ENCODE measurements at places on chromosomes 1 and 21. TPM values are rescaled to one million over a fixed set of nuclear protein-coding genes. Genes with fewer than 3 reads are reported as not detected.

- H3K4me1 ChIP-seq: no peaks in the 10 kb centered on the region
- peaks cover 90% of the 10 kb centered on the region for H3K36me3 ChIP-seq
- H3K4me3 ChIP-seq: no peak overlapping the region
Observed at GRCh38 chr21:39215078-39215477, 31.8 kb upstream of the PSMG1 start.

- no peaks in the 10 kb centered on the region for H3K36me3 ChIP-seq
- H3K27me3 ChIP-seq: no peaks in the 10 kb centered on the region
- DNase-seq: no peak
- no peak overlapping the region for H3K4me3 ChIP-seq
- H3K27ac ChIP-seq: no peak overlapping the region
Observed at GRCh38 chr1:115593365-115594259, 48.2 kb upstream of the VANGL1 start.

DNA sequence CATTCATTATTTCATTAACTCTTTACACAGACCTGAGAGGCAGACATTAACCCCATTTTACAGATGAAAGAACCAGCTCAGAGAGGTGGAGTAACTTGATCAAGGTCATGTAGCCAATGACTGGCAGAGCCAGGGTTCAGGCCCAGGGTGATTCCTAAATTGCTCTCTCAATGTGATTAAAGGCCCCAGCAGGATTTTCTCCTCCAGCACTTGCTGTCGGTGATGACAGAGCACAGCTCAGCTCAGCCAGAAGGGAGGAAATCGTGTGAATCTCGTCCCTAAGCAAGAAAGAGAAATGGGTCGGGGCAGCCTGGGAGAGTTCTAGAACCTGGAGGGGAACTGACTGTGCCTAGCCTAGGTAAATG lies 19.5 kb upstream of the RNF19B start:
- no peak overlapping the region for H3K27ac ChIP-seq
- H3K4me1 ChIP-seq: peaks cover 19% of the 10 kb centered on the region
- H3K27me3 ChIP-seq: no peaks in the 10 kb centered on the region
- H3K36me3 ChIP-seq: no peaks in the 10 kb centered on the region
- no peak for DNase-seq
- no peak overlapping the region for H3K4me3 ChIP-seq

Gene C1orf210
- 1.6 TPM for total RNA-seq

DNA sequence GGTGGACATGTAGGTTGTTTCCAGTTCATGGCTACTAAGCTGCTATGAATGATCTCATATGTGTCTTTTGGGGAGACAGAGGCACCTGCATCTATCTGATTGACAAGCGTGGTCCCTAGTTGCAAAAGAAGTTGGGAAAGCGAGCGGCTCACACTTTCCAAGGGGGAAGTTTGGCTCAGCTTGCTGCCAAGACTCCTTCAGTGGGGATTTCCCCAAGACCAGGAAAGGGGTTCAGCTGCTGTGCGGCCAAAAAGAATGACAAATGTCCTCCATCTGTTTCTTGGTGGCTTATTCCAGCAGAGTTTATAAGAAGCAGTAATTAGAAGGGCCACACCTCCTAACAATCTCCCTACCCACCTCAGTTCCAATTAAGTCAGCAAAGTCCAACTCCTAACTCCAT lies 128.5 kb upstream of the GALNT2 start:
- DNase-seq: peak; percentile 19
- H3K36me3 ChIP-seq: no peaks in the 10 kb centered on the region
- H3K27ac ChIP-seq: no peak overlapping the region
- H3K27me3 ChIP-seq: peaks cover 12% of the 10 kb centered on the region

Gene FNDC10
- 5.1 TPM for total RNA-seq

Gene CFHR4
- total RNA-seq: not detected

Gene S100A3
- 85.7 TPM for total RNA-seq

Gene APCS
- total RNA-seq: not detected

Gene LAX1
- not detected for total RNA-seq

DNA sequence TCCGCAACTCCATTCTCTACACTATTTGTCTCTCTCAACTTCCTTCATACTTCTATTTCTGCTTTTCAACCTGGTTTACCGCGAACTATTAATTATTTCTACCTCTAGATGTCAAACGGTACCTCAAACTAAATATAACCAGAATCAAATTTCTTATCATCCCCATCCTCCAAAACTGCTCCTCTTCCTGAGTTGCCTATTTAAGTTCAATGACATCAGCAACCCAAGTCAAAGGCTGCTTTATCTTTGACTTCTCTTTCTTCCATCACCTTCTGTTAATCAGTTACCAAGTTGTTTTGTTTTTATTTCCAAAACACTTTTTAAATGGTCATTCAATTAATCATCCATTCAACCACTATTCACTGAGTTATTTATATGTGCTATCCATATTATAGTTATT lies 171.9 kb downstream of the COL24A1 start:
- H3K36me3 ChIP-seq: no peaks in the 10 kb centered on the region
- H3K27ac ChIP-seq: no peak overlapping the region
- peaks cover 92% of the 10 kb centered on the region for H3K27me3 ChIP-seq
- no peak overlapping the region for H3K4me3 ChIP-seq
- DNase-seq: no peak

- no peak overlapping the region for H3K4me3 ChIP-seq
- DNase-seq: no peak
- peaks cover 93% of the 10 kb centered on the region for H3K36me3 ChIP-seq
- H3K27me3 ChIP-seq: no peaks in the 10 kb centered on the region
Observed at GRCh38 chr1:54859700-54860391, 27.1 kb downstream of the DHCR24 start.

DNA sequence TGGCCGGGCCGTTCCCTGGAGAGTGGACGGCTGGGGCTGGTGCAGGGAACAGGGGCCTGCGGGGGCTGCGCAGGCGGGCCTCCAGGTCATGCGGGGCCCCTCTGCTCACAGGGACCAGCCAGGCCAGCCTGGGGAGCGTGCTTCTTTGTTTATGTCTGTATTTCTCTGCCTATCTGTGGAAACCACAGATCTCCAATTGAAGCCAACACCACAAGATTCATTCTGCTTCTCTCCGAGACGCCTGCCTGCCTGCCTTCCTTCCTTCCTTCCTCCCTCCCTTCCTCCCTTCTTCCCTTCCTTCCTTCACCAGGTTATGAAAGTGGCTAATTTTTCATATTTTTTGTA lies 39.9 kb upstream of the HMGN1 start:
- peak overlapping the region; percentile 68 for H3K4me3 ChIP-seq
- peaks cover 10% of the 10 kb centered on the region for H3K4me1 ChIP-seq
- peaks cover 33% of the 10 kb centered on the region for H3K36me3 ChIP-seq
- no peaks in the 10 kb centered on the region for H3K27me3 ChIP-seq
- no peak for DNase-seq

DNA sequence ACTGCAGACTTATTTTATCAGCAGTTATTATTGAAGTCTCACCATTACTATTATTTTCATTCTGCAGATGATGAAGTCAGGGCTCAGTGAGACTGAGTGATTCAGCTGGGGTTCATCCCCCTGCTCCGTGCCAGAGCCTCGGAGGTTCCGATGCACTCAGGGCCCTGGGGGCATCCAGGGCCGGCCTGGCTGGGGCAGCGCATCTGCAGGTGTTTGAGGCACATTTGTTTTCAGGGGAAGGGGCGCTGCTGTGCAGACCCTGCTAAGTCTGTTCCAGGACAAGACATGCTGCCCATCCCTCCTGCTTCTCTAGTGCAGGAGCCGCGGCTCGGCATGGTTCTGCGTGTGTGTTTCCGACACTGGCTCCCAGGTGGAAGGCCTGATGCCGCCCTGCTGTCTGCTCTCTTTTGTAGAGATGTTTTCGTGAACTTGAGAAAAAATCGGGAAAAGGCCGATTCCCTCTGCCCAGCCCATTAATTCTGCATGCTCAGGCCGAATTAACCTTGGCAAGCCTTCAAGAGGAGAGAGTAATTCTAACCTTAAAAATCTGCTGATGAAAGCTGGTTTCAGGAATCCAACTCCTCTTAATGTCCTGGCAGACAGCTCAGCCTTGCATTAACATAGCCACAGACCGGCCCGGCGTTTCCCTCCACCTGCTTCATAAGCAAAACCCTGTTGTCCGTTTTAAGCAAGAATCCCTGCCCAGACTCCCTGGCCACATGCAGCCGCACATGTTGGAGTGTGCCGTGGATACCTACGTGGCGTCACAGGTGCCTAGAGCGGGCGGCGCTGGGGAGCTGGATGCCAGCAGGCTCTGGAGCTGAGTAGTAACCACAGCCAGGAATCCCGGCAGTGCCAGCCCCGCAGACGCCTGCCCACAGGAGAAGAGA lies 316.0 kb upstream of the VAMP3 start:
- H3K4me1 ChIP-seq: no peaks in the 10 kb centered on the region
- no peaks in the 10 kb centered on the region for H3K36me3 ChIP-seq
- DNase-seq: peak; percentile 42
- no peak overlapping the region for H3K27ac ChIP-seq

- no peak for DNase-seq
- no peaks in the 10 kb centered on the region for H3K36me3 ChIP-seq
- no peak overlapping the region for H3K27ac ChIP-seq
- H3K27me3 ChIP-seq: no peaks in the 10 kb centered on the region
Observed at GRCh38 chr1:34379911-34380310, 203.2 kb downstream of the C1orf94 start.

Gene RAD54L
- total RNA-seq: 5.0 TPM

DNA sequence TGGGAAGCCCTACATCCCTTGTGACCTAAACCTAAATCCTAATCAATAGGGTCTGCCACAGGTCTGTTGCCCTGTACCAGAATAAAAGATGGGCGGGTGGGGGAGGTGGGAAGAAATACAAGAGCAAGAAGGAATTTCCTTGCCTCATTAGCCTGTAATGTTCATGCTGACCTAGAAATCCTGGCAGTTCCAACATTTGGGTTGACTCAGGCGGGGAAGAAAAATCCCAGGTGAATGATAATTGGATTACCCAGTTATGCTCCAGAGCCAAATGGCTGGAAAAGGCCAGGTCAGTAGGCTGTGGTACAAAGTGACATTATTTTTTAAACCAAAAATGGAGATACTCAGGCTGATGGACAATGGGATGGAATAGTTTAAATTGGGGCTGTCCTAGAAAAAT lies 27.3 kb upstream of the A3GALT2 start:
- peaks cover 32% of the 10 kb centered on the region for H3K4me1 ChIP-seq
- no peaks in the 10 kb centered on the region for H3K27me3 ChIP-seq
- H3K4me3 ChIP-seq: peak overlapping the region; percentile 85
- peaks cover 43% of the 10 kb centered on the region for H3K36me3 ChIP-seq

DNA sequence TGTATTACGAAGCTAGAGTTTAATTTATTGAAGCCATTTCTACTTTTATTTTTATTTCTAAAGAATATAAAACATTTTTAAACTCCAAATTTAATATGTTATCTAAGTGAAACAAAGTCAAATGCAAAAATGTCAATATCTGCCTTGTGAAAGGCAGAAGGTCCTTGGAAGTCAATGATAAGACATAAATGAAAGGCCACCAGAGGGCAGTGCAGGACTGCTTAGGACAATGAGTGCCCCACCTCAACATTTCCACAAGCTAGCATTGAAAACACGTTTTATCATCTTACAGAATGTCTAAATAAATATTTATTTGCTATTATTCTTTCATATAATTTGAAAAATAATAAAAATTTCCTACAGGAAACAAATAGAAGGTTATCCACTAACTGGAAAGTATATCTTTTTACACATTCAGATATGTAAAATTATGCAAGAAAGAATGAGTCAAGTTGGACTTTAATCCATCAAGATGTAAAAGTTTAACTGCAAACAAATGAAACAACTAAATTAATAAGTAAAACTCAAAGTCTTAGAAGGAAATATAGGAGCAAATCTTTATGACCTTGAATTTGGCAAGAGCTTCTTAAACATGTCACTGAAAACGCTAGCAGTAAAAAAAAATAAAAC lies 140.1 kb upstream of the FMN2 start:
- peak; percentile 92 for DNase-seq
- no peaks in the 10 kb centered on the region for H3K4me1 ChIP-seq
- no peaks in the 10 kb centered on the region for H3K36me3 ChIP-seq
- no peak overlapping the region for H3K4me3 ChIP-seq

Measured in MCF 10A (cell line).